ENCODE measurements at places on chromosomes 13 and 19.

GRCh38 chr19:738509-739128 lies 12.3 kb upstream of the MISP start:
- DNase-seq: no peak

DNA sequence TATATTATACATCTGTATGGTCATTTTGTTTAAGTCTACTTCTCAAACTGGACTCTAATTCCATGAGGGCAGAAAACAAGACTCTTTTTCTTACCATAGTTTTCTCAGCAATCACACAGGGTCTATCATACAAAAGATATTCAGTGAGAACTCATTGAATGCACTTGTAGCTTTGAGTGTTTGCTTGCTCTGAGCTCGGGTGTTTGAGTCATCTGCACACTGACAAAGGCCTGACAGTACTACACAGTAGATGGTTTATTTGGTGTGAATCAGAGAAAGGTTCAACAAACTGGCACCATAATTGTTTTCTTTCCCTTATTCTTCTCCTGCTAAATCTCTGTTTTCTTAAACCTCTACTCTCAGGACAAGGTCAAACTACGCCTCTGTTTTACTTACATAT lies 586.4 kb downstream of the LMO7 start:
- DNase-seq: no peak

- no peak for DNase-seq
These were observed 156.4 kb upstream of the FREM2 start for GRCh38 chr13:38530492-38530891.

- no peak for DNase-seq
These were observed 3.5 kb downstream of the DPP9 start for GRCh38 chr19:4720037-4720700.

DNA sequence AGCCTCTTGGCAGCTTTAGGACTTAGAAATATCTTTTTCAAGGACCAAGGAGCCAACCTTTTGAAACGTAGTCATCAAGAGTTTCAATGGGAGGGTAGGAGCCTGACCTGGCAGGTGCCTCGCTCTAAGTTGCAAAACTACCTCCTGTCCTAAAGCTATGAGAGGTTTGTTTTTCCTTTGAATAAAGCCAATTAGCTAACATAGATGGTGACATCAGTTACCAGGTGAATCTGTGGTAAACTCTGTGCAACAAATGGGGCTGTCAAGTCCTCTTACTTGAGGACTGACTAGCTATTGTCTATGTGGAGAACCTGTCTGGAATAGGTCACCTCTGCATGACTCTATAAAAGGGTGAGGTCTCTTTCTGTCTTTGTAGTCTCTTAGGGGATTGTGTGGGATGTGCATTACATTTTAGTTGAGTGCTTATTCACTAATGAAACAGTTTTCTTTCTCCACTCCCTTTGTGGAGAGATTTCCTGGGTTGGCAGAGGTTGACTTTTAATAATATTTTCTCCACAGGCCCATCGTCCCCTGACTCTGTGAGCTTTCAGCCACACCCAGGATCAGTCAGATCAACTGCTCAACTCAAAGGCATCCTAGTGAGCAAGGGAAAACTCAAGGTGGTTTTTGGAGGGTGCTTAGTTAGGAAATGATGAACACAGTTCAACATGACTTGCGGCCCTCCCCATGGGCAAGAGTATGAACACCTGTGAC lies 9.9 kb downstream of the ARL11 start:
- no peak for DNase-seq

GRCh38 chr13:64725492-64725891 lies 2504.6 kb downstream of the PCDH9 start:
- no peak for DNase-seq
